ENCODE measurements at places on chromosomes 16 and 17.

GRCh38 chr16:55849536-55849935 is 16.6 kb upstream of the CES1 start:
- DNase-seq = no peak

DNA sequence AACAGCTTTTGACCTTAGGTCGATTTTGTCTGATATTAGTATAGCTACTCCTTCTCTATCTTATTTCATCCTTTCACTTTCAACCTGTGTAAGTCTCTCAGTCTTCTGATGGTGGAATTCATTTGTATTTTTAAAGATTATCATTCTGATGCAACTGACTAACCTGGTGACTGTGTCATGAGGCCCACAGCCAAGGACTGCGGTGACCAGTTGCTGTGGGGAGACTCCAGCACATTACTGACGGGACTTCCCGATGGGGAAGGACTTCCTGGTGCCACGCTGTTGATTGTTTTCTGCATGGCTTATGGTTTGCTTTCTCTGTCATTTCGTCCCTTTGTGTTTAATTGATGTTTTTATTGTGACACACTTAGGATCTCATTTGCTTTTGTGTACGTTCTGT is 34.2 kb downstream of the RMI2 start:
- DNase-seq = no peak

GRCh38 chr17:80826346-80826954 is 165.2 kb upstream of the CHMP6 start:
- DNase-seq = no peak

GRCh38 chr16:23829454-23829853 is 6.3 kb upstream of the PRKCB start:
- DNase-seq = no peak

DNA sequence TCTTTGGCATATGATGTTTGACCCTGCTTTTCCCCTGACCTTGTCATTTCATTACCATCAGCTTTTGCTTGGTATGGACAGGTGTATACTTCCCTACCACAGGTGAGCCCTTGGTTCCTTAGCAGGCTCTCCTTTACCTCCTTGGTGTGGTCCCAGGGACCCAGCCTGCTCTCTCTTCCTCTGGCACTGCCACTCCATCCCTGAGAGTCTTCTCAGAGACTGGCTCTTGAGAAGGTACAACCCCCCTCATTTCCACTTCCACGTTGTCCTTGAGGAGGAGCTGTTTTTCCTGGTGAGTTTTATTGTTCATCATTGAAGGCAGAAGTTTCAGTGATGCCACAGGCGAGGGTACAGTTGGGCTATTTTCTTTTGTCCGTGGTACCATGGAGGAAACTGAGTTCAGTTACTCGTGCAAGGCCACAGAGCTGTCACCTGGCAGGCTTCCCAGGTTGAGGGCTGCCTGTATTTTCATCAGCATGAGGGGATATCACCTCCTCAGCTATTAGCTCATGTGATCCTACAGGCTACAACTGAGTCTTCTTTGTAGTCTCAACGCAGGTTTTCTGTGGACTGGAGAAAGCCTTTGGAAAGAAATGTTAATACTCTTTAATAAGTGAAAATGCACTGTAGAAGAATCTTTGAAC is 52.3 kb downstream of the MSI2 start:
- no peak for DNase-seq

All from NCI-H187 (cell line).